Progenitor cell of endocrine pancreas (in vitro differentiated cells): ENCODE measurements at places on chromosomes 7 and 10. TPM values are rescaled to one million over a fixed set of nuclear protein-coding genes. Genes with fewer than 3 reads are reported as not detected.

The UNCX gene
- total RNA-seq = not detected in 2 replicates

The COL28A1 gene
- total RNA-seq = 17.3 and 18.3 TPM in 2 replicates

DNA sequence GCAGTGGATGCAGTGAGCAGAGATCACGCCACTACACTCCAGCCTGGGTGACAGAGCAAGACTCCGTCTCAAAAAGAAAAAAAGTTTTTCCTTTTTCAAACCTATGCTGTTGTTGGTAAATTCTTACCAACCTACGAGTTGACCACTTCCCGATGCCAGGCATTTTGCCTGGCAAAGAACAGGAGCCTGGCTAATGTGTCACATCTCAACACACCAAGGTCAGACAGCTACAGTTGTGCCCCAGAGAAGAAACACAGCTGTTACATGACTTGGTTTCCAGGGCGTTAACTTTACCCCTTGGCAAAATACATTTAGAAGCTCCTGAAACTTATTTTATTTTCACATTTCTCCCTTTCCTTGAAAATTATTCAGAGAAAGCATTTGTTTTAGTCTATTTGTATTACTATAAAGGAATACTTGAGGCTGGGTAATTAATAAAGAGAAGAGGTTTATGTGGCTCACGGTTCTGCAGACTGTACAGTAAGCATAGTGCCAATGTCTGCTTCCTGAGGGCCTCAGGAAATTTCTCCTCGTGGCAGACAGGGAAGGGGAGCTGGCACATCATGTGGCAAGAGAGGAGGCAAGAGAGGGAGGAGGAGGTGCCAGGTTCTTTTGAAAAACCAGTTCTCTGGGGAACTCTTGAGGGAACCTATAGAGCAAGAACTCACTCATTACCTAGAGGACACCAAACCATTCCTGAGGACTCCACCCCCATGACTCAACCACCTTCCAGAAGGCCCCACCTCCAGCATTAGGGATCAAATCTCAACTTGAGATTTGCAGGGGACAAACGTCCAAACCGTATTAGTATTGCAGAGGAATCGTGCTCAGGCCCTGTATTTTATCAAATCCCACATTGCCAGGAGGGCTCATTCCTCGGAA lies 83.3 kb downstream of the PAXIP1 start:
- no peak for DNase-seq

DNA sequence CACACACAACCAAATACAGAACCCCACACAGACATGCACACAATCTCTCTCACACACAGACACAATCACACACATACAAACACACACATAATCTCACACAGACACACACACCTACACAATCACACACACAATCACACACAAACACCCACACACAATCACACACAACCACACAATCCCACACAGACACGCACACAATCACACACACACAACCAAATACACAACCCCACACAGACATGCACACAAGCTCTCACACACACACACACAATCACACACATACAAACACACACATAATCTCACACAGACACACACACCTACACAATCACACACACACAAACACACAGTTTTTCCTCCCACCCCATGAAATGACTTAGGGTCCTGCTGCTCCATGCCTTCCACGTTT lies 160.4 kb upstream of the PFKP start:
- no peak for DNase-seq

DNA sequence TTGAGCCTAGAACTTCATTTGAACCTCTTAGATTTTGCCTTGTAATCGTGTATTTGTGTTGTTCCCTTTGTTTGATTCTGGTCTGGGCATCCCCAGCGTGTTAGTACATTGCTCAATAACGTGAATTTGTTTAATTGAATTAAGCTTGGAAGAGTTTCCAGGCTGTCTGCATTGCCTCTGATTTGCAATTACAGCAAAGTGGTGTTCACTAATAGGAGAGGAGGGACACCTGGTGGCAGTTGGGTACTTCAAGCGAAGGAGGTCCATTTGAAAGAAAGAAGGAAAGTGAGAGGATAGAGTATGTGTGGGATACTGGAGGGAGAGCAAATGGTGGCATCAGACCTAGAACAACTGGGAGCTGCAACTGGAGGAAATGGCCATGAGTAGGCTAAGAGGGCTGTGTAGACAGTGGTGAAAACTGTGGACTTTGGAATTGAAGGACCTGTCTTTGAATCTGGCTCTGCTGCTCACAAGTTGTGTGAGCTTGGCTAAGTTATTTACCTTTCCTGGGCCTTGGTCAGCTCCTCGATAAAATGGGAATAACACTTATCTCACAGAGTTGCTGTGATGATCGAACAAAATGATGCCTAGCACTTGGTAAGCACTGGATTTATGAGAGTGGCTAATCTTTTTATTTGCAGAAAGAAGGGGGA lies 15.1 kb downstream of the LSMEM1 start:
- no peak for DNase-seq

- DNase-seq = no peak
Observed at GRCh38 chr7:50221028-50221427, 83.5 kb upstream of the IKZF1 start.

DNA sequence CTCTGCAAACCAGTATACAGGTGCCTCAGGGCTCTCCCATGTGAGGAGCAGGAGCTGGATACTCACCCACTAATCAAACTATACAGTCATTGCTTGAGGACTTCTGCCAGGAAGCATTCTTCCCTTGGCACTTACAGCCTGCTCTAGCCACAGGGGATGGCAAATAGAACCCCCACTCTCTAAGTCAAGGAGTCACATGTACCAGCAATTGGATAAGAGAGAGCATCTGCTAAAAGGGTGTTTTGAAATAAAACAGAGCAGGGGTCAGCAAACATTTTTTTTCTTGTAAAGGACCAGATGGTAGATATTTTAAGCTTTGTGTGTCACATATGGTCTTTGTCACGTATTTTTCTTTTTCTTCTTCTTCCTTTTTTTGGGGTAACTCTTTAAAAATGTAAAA lies 865.2 kb upstream of the GHITM start:
- no peak for DNase-seq

GRCh38 chr7:126780993-126781392 lies 471.7 kb downstream of the GRM8 start:
- DNase-seq = no peak
